Type B pancreatic cell (in vitro differentiated cells): ENCODE measurements at places on chromosomes 5 and 9. TPM values are rescaled to one million over a fixed set of nuclear protein-coding genes. Genes with fewer than 3 reads are reported as not detected.
A peak's percentile ranks its signal among the peaks of the same experiment; 100 is the strongest.

GRCh38 chr9:76475686-76476085, 16.7 kb downstream of the GCNT1 start:
- no peak for DNase-seq

GRCh38 chr5:39266442-39266841, 47.1 kb upstream of the FYB1 start:
- no peak for DNase-seq

GRCh38 chr9:85142968-85143367, 473.4 kb downstream of the NTRK2 start:
- no peak for DNase-seq

GRCh38 chr5:42547141-42547540, 123.9 kb downstream of the GHR start:
- DNase-seq = no peak

DNA sequence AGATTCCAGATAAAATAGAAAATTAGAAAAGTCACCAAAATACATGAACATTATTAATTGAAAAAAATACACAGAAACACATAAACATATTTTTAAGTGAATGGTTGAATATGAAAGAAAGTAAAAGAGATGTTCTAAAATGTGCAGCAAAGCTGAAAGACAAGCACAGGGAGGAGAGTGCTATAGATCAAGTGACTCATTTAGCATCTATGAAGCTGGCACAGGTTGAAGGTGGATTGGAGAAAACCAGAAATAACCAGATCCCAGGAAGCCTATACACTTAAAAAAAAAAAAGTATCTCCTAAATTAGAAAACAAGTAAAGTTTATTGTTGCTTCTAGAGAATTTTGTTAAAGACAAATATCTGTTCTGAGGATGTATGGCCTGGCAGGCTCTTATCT, 338.9 kb downstream of the CDH12 start:
- DNase-seq = no peak

- no peak for DNase-seq
These were observed 213.7 kb downstream of the TMEM38B start for GRCh38 chr9:105908069-105908468.

- no peak for DNase-seq
These were observed 101.3 kb downstream of the NUDT12 start for GRCh38 chr5:103461243-103461642.

- no peak for DNase-seq
These were observed 29.8 kb downstream of the STC2 start for GRCh38 chr5:173298213-173298926.

- DNase-seq = no peak
These were observed 20.7 kb upstream of the FEM1C start for GRCh38 chr5:115565233-115565632.

DNA sequence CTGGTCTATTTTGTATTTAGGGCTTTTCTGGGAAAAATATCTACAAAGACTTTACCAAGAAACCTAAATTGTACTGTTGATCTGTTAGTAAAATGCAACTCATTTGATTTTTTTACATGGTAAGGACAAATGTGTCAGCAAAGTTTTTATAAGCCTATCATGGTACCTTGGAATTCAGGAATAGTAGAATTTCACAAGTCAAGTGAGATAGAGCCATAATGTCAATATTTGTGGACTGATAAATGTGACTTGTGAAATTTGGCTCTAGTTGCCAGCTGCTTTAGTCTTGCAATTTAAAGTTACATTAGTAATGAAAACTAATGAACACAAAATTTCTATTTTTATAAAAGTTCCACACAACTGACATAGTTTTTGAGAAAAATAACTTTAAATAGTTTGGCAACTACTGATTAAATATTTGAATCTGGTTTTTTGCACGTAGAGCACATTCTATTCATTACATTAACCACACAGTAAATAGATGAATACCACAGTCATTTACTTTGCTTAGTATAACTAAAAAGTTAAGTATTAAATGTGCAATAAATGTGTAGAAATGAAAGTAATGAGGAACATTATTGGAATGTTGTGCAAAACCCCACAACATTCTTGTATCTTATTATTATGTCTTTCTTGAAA, 41.2 kb upstream of the RIOK2 start:
- DNase-seq = no peak

DNA sequence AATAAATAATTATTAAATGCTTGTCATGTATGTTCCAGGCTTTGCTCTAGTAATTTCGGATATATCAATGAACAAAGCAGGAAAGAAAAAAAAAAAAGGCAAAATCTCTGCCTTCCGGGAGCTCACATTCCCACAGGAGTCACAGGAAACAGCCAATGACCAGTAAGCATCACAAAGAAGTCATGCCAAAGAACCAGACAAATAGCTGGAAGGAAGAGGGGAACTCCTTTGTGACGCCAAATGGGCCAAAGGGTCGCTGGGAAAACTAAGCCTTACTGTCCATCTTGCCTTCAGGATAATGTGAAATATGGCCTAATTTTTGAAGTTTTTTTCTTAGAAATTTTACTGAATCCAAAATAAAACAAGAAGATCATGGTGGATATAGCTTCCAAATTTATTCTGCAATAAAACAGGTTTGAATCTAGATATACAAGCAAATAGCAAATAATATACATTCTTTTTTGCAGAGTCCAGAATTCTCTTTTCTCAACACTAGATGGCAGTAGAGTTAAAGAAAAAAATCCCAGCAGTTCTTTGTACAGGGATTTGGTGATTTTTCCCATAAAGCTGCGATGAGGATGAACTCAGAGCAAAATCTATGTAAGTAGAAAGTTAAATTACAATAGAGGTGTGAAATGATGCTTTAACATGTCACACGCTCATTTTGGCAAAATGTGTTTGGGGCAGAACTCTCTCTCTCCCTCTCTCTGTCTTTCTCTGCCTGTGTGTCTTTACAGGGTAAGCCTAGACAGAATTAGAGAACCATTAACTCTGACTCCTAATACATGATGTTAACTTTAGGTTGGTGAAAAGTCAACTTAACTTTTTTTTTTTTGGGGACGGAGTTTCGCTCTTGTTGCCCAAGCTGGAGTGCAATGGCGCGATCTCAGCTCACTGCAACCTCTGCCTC, 60.0 kb upstream of the TUT7 start:
- DNase-seq = no peak

DNA sequence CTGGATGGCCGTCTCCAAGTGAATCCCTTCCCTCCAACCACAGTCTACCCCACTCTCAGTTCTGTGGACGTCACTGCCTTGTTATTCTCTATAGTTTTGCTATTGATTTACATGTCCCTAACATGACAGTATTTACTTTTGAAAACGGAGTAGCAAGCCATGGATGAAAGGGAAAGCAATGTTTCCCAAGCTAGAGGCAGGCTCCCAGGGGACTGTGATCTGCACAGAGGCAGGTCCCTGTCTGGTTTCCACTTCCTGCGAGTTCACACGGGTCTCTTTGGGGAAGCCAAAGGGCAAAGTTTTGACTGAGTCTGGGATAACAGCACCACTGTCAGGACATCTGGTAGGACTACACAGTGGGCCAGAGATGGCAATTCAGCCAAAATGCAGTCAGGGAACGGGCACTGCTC, 12.7 kb downstream of the C9orf153 start:
- DNase-seq = no peak

GRCh38 chr5:5576744-5577143, 154.3 kb downstream of the ICE1 start:
- DNase-seq = no peak

GRCh38 chr9:100084128-100084453, 14.7 kb downstream of the ERP44 start:
- DNase-seq = no peak

GRCh38 chr5:1152156-1152555, 40.3 kb upstream of the SLC12A7 start:
- DNase-seq = no peak

GRCh38 chr9:87725900-87726709, at the start of gene CTSL:
TSS of gene CTSL (plus strand) at chr9:87726119. CDS start at chr9:87727604, 1,485 bp downstream.
- peak; percentile 84 for DNase-seq

DNA sequence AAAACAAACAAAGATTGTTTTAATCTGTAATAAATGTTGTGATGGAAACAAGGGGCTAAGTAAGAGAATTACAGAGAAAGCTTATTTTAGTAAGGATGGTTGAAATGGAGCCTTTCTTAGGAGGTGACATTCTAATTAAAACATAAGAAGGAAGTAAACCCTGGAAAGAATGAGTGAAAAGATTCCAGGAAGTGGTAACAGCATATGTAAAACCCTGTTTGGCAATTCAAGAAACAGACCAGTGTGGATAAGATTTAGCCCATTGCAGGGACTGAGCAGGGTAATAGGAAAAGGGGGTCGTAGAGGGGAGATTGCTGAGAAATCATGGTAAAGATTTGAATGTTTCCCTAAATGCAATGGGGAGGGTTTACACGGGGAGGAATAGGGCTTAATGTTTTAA, 21.6 kb upstream of the PIP5K1B start:
- no peak for DNase-seq

DNA sequence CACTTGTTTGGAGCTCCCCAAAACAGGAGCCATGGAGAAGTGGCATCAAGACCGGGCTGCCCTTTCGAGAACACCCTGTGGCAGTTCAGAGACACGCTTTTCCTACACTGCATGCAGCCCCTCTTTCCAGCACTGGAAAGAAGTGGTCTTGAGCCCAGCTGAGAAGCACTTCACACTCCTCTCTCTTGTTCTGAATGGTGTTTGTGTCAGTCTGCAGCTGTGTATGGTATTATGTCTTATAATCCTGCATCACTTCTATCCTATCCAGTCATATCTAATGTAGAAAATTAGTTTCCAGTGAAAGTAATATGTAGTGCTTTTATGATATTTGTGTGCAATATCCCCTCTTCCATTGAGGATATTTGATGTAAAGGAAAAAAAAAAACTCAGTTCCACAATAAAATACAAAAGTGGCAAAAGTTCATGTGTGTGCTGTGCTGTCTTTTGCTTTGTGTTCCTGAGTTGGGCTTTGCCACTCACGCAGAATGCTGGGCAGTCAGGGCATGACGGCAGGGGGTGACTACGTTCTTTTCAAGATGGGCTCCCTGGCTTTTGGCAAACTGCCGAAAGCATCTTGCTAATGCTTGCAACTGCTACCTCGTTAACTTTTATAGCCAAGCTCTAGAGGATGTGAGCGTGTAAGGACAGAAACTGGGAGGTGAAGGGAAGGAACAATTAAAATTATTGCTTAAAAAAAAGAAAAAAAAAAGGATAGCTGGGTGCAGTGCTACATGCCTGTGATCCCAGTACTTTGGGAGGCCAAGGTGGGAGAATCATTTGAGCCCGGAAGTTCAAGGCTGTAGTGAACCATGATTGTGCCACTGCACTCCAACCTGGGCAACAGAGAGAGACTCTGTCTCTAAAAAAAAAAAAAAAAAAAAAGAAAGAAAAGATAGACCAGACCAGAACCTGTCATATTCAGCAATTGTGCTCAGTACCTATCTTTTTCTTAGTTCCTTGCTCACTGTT, 102.2 kb downstream of the MAP1B start:
- no peak for DNase-seq

DNA sequence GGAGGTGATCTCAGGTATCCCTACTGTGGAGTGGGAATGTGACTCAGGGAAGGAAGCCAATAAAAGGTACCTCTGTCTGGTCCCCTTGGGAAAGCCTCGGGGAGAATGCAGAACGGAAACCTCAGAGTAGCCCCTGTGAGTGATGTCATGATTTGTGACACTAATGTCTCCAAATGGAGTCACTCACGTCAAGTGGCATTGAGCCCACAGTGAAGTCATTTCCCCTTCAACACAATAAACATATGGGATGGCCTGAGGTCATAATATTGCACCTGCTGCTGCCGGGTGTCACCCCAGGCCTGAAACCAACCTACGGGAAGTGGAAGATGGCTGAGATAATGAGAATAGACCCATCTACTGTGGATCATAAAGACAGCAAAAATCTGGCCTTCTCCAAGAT, 75.9 kb upstream of the GOLM1 start:
- no peak for DNase-seq

DNA sequence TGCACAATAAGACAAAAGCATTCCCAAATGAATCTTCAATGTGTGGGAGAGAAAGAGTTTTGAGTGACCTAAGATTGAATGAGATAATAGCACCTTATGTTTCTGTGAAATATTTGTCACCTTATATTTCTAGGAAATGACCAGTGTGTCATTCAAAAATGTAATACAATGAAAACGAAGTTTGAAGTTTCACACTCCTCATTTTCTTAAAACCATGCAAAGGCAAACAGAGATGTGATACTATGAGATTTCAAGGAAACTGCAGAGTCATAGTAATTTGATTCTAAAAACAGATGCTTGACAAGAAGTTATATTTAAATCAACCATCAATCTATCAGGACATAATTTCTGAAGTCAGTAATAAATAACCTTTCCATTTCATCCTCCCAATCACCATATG, 13.6 kb upstream of the ABCA1 start:
- no peak for DNase-seq

GRCh38 chr5:172827841-172828240, 6.2 kb upstream of the ERGIC1 start:
- DNase-seq = no peak

DNA sequence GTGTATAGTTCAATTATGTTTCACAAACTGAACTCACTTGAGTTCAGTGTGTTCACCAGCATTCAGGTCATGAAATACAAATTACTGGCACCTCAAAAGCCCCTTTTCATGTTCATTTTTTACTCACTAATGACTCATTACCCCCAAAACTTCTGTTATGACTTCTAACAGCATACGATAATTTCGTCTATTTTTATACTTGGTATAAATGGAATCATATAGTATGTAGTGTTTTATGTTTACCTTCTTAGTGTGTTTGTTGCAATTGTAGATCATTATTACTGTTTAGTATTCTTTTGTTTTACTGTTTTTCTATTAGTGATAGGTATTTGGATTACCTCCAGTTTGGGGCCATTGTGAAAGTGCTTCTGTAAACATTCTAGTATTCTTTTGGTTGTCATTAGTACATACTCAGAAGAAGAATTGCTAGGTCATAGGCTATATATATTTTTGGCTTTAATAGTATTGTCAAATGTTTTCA, 33.4 kb downstream of the DDX4 start:
- DNase-seq = no peak

DNA sequence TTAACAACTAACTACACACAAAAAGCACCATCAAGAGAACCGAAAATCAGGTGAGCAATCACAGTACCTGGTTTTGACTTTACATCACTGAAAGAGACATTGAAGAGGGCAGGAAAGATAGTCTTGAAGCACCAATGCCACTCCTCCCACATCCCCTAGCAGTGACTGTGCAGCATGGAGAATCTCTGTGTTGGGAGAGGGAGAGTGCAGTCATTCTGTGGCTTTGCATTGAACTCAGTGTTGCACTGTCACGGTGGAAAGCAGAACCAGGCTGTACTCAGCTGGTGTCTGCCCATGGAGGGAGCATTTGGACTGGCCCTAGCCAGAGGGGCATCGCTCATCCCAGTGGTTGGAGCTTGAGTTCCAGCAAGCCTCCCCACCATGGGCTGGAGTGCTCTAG, 40.4 kb downstream of the C5 start:
- DNase-seq = no peak

- no peak for DNase-seq
These were observed 69.6 kb downstream of the ANKRD33B start for GRCh38 chr5:10633271-10634049.

Gene PRSS3
- 0.86 TPM in 1 of 2 replicates, not detected in the other for total RNA-seq

Gene C5orf63
- total RNA-seq = 5.1 and 8.9 TPM in 2 replicates

Gene KIAA0825
- total RNA-seq = 3.1 and 4.2 TPM in 2 replicates

Gene PDE6A
- not detected in 2 replicates for total RNA-seq

Gene TOR2A
- total RNA-seq = 21.5 and 21.9 TPM in 2 replicates

Gene KIF12
- total RNA-seq = 33.2 and 35.9 TPM in 2 replicates

Gene NME5
- total RNA-seq = 4.3 and 7.8 TPM in 2 replicates

Gene ROPN1L
- 0.29 and 2.0 TPM in 2 replicates for total RNA-seq

Gene CCDC152
- not detected in 2 replicates for total RNA-seq

Gene SLC4A9
- total RNA-seq = 0.17 TPM in 1 of 2 replicates, not detected in the other

Gene OBP2B
- total RNA-seq = not detected in 2 replicates

Gene ADCY2
- 5.7 and 79.7 TPM in 2 replicates for total RNA-seq

Gene IGFBPL1
- 9.7 and 26.7 TPM in 2 replicates for total RNA-seq

Gene OR1Q1
- total RNA-seq = not detected in 2 replicates

Gene SV2C
- total RNA-seq = 0.64 and 6.9 TPM in 2 replicates

Gene GHR
- 2.6 and 6.5 TPM in 2 replicates for total RNA-seq

Gene INSL4
- 0.29 TPM in 1 of 2 replicates, not detected in the other for total RNA-seq
